ENCODE measurements at places on chromosomes 2 and 18.

DNA sequence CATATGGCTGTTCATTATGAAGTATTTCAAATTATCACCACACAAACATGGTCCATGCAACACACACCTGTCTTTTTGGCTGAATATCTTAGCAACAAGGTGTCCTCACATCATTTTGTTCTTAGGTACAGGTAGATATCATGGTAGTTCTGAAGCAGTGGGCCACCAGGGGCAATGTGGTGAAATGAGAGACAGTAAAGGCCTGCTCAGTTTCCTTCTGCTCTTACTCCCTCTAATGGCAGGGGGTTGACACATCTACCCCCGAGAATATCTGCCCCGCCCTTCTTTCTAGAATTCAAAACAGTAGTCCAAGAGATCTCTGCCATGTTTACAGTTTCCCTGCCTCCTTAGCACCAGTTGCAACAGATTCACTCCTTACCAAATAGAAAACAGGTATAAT lies 147.0 kb upstream of the KLHL14 start:
- no peak for DNase-seq

DNA sequence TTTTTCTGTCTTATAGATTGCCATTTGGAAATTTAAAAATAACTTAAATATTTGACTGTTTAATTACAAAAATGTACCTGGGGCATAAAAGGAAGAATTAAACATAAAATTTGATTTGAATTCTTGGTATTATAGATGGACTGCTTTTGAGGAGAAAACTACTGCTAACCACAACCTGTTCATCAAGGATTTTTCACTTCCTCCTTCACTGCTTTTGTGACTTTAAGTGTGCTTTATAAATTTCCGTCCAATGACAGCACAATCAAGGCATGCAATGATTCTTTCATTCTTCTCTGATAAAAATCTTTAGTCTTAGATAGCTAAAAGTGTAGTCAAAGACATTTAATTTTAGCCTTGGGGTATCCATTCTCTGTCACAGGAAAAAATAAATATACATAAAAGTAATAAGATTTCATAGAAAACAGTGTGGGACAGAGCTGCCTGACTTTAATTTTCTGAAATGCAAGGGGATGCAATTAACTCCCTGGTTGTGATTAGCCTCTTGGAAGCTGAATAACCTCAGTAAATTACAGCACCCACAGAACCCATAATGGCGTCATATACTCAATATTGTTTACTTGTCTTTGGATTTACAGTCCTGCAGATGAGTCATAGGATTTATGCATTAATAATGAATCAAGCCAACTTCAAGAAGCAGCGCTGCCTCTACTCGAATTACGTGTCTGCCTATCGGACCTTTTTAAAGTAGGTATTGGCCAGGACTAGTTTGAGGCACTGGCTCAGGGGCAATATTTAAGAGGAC lies 587.9 kb downstream of the NRXN1 start:
- DNase-seq, result no peak

DNA sequence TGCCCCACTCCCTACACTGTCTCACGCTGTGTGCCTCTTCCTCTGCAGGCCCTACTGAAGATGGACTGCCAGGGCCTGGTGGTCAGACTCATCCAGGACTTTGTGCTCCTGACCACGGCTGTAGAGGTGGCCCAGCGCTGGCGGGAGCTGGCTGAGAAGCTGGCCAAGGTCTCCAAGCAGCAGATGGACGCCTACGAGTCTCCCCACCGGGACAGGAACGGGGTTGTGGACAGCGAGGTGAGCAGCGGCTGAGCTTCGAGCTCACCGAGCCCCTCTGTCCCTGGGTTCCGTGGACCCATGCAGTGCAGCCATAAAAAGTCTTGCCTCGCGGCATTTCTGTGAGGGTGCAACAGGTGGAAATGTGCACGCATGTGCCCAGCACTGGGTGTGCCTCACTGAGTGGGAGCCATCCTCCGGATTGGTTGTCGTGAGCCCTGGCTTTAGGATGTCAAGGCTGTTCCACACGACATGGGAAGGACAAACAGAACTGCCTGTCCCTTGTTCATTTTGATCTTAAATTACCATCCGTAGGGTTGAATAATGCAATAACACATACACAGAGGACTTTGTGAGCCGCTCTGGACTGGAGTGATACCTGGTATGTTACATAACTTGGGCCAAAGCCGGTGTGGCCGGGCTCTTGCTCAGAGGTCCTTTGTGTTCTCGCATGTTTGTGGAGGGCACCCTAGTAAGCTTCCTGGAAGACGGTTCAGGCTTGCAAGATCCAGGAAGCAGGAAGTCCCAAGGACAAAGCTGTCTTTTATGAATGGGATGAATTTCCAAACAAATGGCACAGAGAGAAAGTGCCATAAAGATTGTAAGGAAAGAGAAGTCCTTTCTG lies 100.9 kb downstream of the SH3BP4 start:
- DNase-seq, result no peak

DNA sequence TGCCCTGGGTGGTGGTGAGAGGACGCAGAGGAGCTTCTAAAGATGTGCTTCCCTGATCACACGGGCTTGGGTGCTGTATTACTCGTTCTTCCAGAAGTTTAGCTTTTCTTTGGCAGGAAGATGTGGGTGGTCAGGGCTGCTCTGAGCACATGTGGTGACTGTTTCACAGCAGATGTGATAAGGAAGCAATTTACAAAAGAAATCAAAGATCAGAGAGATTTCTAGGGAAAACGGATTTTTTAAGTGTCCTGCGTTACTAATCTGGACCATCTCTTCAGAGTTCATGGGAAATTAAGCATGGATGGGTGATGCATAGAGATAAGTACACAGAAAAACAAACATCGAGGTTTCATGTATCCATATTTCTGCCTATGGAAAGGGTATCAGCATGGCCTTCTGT lies 99.4 kb downstream of the WDSUB1 start:
- no peak for DNase-seq

DNA sequence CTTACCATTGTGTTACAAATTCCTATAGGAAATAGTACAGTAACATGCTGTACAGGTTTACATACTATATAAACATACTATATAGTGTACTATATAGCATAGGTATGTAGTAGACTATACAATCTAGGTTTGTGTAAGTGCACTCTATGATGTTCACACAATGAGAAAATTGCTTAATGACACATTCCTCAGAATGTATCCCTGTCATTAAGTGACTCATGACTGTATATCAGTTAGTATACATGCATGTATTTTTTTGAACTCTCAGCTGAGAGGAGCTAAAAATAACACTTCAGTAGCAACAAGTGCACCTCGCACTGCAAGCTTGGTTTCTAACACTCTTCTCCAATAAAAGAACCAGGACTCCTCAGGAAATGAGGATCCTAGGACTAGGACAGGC lies 19.5 kb upstream of the ASXL3 start:
- no peak for DNase-seq

Data from effector CD8-positive, alpha-beta T cell (primary cell).